ENCODE measurements at places on chromosomes 11 and 22. TPM values are rescaled to one million over a fixed set of nuclear protein-coding genes. Genes with fewer than 3 reads are reported as not detected.

DNA sequence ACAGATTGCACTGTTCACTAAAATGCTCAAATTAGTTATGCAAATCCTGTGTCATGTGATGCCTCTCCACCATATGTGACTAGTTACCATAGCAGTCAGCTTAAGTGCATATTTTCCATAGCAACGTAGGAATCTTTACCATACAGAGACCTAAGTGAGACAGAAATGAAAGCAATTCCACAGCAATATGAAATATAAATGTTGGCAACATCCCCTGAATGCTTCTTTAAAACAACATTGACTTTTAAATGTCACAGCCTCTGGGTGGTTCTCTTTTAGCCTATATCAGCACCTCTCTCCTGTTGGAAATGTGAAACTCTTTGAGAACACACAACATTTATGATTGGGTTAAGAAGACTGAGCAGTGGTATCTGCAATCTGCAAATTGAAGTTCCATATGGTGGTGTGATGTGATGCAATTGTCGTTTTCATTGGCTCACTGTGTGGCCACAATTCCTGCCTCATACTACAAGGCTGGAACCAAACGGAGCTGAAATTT lies 814.6 kb downstream of the DLG2 start:
- DNase-seq: peak; percentile 54

DNA sequence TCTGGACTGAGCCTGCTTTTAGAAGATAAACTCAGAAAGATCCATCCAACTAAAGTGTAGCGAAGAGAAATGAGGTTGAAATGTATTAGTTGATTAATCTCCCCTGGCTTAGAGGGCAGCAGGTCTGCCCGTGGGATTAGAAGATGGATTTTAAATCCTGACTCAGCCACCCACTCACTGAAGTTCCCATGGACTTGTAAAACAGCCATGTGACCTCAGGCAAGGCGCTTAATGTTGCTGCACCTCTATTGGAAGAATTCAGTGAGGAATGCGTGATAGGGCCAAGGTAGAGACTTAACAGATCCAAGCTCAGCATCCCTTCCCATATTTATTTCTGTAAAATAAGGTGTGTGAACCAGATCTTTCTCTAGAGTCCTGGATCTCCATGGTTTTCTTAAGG lies 45.1 kb upstream of the ELF5 start:
- no peak for DNase-seq

DNA sequence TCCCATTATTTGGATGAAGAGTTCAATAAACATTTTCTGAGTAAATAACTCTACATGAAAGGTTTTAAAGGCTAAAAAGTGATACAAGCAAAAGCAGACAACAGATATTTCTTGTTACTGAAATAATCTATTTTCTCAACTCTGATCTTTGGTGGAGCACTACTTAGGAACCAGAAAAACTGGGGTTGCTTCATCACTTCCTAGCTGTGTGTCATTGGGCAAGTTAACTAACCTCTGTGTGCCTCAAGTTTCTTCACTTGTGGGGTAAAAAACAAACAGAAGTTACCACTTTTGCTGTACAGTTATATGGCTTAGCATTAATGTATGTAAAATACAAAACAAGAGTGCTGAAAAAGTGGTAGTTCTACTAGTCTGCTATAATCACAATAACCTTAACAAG lies 5.6 kb downstream of the MAPK1 start:
- DNase-seq: no peak

DNA sequence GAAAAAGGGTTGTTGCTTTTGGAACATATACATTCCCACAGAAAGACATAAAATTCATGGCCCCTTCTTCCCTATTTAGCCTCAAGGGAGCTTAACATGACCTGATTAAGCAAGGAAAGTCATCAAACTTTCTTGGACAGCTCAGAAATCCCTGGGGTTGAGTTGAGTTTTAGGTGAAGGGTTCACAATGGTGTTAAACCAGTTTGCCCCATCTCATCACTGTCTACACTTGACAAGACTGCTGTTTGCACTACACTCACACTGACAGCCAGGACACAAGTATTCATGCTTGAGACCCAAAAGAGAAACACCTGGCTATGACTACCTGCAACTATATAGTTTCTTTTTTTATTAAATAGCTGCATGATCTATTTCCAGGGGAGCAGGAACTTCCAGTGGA lies 209.8 kb upstream of the TMEM45B start:
- DNase-seq: no peak

The AQP11 gene
- total RNA-seq: 0.63 TPM
